ENCODE measurements at places on chromosomes 16 and 17. TPM values are rescaled to one million over a fixed set of nuclear protein-coding genes. Genes with fewer than 3 reads are reported as not detected.

Gene UBFD1
- total RNA-seq, result 46.6 TPM

Gene CFAP97D1
- total RNA-seq, result 0.03 TPM

Gene FN3KRP
- total RNA-seq, result 67.8 TPM

Gene PRSS33
- not detected for total RNA-seq

Gene CCDC182
- not detected for total RNA-seq

Gene ANKRD40CL
- not detected for total RNA-seq

Gene WNT9B
- not detected for total RNA-seq

Gene HEATR9
- not detected for total RNA-seq

Gene PRSS22
- 0.84 TPM for total RNA-seq

Gene RDM1
- total RNA-seq, result 2.4 TPM

Gene C17orf107
- total RNA-seq, result 0.24 TPM

Gene CLCN7
- total RNA-seq, result 70.2 TPM

Gene SOX8
- 2.7 TPM for total RNA-seq
